ENCODE measurements at places on chromosomes 7 and 10.

DNA sequence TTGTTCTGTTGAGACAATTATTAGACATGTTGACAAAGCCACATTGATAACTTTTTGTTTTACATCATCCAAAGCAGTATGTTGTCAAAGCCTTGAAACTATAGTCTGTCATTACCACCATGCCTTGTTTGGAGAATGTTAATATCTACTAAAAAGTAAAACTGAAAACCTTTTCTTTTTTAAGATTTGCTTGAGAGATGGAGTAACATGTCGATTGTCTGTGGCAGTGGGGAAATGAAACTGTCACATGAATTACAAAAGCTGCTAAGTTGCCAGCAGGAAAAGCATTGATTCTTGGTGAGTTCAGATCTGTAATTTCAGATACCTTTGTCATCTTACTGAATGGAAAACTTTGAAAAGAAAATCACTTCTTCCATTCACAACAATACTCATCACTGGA lies 69.1 kb downstream of the TFPI2 start:
- ATAC-seq = no peak

GRCh38 chr10:24459836-24460235 lies 250.9 kb downstream of the KIAA1217 start:
- no peak for ATAC-seq

GRCh38 chr7:138228769-138229168 lies 152.5 kb downstream of the AKR1D1 start:
- ATAC-seq = no peak

- no peak for ATAC-seq
Observed at GRCh38 chr10:125850766-125851731, 27.7 kb downstream of the BCCIP start.

DNA sequence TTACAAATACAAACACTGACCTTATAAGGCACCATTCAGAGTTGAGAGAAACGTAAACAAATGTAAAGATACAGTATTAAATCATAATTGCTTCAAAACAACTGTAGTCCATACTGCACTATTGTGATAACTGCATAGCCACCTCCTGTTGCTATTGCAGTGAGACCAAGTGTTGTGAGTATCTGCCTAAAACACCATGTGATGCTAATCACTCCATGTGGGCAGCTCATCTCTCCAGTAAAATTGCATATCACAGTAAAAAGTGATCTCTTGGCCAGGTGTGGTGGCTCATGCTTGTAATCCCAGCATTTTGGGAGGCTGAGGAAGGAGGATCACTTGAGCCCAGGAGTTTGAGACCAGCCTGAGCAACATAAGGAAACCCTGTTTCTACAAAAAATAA lies 26.8 kb upstream of the PRF1 start:
- ATAC-seq = no peak

DNA sequence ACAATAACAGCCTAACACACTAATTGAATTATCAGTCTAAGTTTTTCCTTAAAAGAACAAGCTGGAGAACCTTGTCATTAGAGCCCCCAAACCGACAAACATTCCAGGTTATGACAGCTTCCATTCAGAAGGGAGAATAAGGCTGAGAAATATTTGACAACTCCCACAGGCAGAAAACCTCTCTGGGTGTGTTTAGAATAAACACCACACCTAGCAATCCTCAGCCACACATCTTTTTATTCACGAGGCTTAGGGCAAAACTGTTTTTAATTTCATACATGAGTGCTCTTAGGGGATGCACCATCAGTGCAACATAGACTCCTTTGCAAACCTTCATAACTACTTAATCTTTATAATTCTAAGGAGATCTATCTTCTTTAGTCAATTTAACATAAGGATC lies 24.2 kb downstream of the STN1 start:
- no peak for ATAC-seq

GRCh38 chr7:67463316-67463715 lies 466.7 kb downstream of the TYW1 start:
- ATAC-seq = no peak

- no peak for ATAC-seq
Observed at GRCh38 chr7:150955519-150956394, 22.4 kb downstream of the KCNH2 start.

DNA sequence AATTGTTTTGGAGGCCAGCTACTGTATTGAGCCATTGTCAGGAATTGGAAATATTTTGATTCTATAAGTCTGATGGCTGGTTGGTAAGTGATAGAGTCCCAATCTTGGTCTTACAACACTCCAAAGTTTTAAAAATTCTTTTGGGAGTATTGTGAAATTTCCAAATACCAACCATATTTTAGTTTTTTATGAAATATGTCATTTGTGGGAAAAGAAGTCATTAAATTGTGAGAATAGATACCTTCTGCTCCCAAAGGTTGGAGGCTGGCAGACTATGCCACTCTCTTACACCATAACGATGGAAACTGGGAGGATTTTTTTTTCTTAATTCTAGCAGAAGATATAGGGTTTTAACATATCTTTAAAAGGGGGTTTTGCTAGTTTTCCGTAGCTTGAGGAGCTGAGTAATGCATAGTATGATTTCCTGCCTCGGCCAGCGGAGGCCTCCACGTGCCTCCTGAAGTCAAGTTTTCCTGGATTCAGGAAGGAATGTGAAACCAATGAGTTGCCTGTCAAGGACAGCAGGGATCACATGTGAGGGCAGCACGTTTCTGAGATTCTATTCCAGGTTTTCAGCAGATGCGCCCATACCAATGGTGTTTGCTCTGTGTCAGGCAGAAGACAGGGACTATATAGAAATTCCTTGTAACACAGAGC lies 92.2 kb upstream of the LAMB4 start:
- no peak for ATAC-seq

- ATAC-seq = no peak
Observed at GRCh38 chr10:133006806-133007205, 64.4 kb upstream of the CFAP46 start.

DNA sequence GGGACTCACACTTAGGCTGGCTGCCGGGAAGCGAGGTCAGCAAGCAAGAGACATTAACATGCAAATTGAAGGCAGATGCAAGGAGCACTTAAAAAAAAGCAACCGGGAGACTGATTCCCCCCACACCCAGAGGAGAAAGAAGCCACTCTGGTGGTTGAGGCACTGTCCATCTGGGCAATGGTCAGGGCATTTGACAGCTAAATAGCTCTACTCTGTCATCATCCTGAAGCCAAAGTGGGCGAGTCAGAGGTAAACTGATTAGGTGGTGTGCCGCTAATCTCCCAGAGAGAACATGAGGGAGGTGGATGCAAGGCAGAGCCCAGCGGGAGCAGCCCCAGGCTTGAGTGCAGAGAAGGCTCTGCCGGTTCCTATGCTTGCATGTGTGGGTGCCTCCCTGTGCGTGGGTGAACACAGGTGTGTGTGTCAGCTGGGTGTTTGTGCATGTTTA lies 100.6 kb downstream of the PLXNA4 start:
- no peak for ATAC-seq

GRCh38 chr10:133224756-133225372 lies 5.2 kb upstream of the UTF1 start:
- no peak for ATAC-seq

- no peak for ATAC-seq
Observed at GRCh38 chr7:134941952-134942351, 44.4 kb upstream of the AGBL3 start.

DNA sequence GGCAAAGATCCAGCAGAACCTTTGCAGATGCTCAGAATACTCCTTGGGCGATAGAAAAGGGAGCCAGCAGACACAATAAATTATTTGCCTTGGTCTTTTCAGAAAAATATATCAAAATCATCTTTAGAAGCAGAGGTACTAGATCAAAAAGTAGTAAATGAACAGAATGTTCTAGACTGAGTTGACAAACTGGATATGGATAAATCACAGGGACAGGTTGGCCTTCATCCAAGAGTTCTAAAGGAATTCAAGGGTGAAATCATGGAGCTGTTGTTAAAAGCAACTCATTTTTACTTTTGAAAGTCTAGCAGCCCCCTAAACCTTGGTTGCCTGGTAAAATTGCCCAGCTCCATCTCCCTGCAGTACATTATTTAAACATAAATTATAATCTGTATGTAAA lies 99.1 kb downstream of the PLCE1 start:
- ATAC-seq = no peak

DNA sequence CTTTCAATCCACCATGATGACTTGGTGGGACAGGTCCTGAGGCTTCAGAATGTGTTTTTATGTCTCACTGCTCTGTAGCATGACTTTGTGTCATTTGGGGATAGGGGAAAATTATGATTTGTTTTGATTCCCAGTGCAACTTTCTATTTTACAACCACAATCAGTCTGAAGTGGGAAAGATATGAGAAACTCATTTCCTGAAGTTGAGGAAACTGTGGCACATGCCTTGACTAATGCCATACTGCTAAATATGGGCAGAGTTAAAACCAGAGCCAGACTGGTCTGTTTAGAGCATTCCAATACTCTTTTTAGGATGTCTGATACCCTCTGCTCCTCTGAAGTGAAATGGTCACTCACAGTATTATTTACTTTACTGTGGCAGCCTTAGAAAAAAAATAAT lies 307.7 kb downstream of the ADRA2A start:
- ATAC-seq = peak; percentile 61

- no peak for ATAC-seq
Observed at GRCh38 chr10:102701272-102701671, 12.9 kb downstream of the ARL3 start.
